Activated CD4-positive, CD25-positive, alpha-beta regulatory T cell treated with anti-CD3 and anti-CD28 coated beads, Interleukin-2, amount 50 U/mL, for 24 hours (primary cell): ENCODE measurements at places on chromosomes 6 and 20.
A peak's percentile ranks its signal among the peaks of the same experiment; 100 is the strongest.

GRCh38 chr6:35486005-35486925 is 10.6 kb downstream of the TEAD3 start:
- ATAC-seq, result no peak

- no peak for ATAC-seq
Measured at GRCh38 chr20:1346315-1346969, 17.5 kb upstream of the SDCBP2 start.

DNA sequence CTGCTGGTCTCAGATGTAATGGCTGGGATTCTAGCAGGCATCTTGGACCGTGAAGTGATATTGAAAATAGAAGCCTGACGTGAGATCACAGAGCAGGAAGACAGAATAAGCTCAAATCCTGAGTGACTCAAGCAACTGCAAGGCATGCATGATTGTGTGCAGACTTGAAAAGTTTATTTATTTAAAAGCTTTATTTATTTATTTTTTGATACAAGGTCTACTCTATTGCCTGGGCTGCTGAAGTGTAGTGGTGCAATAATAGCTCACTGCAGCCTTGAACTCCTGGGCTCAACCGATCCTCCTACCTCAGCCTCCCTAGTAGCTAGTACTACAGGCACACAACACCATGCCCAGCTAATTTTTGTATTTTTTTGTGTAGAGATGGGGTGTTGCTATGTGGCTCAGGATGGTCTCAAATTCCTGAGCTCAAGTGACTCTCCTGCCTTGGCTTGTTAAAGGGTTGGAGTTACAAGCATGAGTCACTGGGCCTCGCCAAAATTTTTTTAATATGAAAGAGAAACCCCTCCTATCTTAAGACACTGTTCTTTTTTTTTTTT is 40.1 kb upstream of the RNF144B start:
- no peak for ATAC-seq

- no peak for ATAC-seq
Measured at GRCh38 chr20:44247131-44247571, at the start of gene GDAP1L1. TSS of gene GDAP1L1 (plus strand) at chr20:44247308. CDS start at chr20:44247335, 27 bp downstream.

GRCh38 chr6:87747646-87748045 is 45.6 kb upstream of the AKIRIN2 start:
- ATAC-seq, result no peak

GRCh38 chr6:36508532-36508931 is 38.7 kb downstream of the STK38 start:
- ATAC-seq, result no peak

DNA sequence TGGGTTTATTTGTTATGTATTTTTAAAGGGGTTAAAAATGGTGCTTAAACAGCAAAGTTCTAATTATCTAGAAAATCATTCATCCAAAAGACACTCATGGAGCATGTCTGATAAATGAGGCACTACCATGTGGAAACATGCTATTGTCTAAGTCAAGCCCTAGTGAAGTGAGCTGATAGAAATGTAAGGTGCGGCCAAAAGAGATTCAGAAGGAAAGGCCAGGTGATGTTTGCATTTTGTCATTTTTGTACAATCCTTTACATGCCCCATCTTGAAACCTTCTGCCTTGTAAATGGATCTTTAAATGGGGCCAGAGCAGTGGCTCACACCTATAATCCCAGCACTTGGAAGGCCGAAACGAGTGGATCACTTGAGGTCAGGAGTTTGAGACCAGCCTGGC is 77.3 kb downstream of the PLCG1 start:
- no peak for ATAC-seq

DNA sequence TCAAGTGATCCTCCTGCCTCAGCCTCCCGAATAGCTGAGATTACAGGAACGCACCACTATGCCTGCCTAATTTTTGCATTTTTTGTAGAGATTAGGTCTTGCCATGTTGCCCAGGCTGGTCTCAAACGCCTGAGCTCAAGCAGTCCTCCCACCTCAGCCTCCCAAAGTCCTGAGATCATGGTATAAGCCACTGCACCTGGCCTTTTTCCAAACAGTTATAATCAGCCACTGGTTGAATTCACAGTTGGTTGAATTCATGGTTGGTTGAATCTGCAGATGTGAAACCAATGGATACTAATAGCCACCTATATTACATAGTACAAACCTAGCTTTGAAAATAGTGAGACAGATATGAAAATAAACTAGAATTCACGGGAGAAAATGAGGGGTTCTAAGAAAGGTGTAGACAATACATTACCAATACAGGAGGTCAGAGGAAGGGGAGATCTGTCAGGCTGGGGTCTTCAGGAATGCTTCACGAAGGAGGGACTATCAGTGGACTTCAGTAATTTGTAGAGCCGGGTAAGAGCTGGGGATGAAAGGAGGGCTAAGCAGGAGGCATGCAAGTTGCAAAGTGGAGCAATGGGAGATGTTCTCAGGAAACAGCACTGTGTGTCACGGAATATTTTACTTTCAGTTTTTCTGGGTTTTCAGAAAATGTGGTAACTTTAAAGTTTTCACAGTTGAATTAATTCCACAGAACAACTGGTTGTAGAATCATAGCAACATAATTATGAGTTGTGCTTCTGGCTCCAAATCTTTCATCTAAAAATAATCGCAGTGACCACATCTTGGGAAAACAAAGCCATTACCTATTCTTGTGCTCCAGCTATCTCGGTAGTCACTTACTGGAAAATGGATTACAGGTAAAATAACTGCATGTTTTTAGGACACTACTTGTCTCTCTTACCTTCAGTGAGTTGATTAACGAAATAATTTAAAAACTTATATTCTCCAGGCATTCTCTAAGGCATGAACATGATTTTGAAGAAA is 12.9 kb upstream of the CEP85L start:
- ATAC-seq, result peak; percentile 39

- ATAC-seq, result no peak
Measured at GRCh38 chr6:32152769-32153563, 975 bp upstream of the PPT2 start.

GRCh38 chr6:85461798-85462170 is 11.9 kb downstream of the NT5E start:
- ATAC-seq, result no peak

DNA sequence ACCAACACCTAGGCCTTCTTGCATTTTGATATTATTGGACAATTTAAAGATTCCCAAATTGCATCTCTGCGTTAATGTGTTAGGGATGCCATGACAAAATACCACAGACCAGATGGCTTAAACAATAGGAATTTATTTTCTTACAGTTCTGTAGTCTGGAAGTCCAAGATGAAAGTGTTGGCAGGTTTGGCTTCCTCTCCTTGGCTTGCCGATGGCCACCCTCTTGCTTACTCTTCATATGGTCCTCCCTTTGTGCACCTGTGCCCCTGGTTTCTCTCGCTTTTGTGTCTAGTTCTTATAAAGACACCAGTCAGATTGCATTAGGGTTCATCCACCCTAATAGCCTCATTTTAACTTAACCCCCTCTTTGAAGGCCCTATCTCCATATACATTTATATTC is 842.4 kb upstream of the FLRT3 start:
- ATAC-seq, result no peak

DNA sequence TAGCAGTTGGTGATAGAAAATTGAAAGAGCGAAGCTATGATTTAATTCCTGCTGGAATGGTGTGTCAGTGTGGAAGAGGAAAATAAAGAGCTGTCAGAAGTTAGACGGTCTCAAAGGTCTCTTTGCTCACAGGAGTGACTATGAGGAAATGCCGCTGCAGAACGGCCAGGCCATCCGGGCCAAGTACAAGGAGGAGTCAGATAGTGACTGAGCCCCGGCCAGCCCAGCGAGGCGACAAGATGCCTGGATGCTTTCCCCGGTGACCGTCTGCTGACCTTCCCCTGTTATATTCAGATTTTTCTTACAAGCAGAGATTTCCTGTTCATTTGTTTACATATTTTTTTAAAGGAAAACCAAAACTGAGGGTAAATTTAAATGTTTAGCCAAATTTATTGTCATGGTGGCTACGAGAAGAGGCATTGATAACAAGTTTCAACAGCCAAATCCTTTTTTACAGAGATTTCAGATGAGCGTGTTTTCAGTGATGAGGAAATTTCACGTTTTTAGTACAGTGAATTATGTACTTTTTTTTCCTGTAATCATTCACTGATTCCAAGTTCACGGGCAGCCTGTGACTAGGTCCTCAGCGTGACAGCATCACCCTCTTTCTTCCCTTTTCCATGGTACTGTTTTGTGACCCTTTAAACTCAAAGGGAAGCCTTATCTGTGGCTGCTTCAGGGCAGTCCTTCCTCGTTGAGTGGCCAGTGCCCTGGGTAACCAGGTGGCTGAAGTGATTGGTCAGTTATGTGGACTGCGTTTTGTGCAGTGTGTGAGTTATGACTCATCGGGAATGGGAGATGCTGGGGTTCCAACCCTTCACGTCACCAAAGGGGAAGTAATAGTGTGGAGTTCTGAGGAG is 12.6 kb downstream of the DYNLT1 start:
- ATAC-seq, result no peak

DNA sequence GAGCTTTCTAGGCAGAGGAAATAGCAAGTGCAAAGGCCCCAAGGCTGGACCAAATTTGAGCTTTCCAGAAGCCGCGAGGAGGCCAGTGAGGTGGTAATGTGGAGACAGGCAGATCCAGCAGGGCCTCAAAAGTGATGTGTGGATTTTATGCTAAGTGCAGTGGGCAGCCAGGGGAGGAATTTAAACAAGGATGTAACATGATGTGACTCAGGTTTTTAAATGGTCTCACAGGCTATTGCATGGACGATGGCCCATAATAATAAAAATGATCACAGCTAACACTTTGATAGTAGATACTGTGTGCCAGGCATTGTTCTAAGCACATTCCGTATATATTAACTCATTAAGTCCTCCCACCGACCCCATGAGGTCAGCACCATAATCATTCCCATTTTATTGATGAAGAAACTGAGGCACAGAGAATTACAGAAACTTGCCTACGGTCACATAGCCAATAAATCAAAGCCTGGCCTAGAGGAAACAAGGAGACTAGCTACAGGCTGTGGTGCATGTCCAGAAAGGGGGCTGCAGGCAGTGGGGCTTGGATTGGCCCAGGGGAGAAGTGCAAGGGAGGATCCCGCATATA is 18.0 kb upstream of the PREX1 start:
- no peak for ATAC-seq

DNA sequence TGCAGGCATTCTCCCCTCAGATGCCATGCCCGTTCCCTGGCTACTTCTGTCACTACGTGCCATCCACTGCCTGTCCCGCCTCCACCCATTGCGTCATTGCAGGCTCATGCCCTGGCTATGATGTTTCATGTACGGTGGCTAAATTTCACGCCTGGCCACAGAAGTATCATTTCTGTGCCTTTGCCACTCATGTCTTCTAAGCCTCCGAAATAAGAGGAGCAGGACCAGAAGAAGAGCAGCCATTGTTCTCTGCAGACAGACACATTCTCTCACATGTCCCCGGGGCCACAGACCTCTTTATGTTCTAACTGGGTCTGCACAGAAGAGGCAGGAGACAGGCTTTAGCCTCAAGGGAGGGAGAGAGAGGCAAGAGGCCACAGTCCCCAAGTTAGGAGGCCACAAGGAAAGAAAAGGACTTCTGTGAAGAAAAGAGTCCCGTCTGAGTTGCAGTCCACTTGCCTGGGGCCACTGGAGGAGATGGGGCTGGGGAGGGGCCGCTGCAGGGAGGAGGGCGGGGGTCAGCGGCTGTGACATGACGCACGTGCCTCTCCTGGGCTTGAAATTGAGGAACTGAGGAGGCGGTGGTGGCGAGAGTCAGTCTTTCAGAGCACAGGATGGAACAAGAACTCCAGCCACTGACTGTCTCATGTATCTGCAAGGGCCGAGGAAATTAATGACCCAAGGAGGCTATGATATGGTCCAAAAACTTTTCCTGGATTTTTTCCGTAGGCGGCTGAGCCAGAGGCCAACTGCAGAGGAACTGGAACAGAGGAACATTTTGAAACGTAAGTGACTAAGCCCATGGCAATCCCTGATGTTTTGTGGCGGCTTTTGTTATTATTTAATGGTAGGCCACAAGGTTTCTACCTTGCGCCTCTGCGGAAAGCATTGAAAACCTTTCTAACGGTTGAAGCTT is 55.9 kb downstream of the TBC1D7 start:
- ATAC-seq, result no peak

DNA sequence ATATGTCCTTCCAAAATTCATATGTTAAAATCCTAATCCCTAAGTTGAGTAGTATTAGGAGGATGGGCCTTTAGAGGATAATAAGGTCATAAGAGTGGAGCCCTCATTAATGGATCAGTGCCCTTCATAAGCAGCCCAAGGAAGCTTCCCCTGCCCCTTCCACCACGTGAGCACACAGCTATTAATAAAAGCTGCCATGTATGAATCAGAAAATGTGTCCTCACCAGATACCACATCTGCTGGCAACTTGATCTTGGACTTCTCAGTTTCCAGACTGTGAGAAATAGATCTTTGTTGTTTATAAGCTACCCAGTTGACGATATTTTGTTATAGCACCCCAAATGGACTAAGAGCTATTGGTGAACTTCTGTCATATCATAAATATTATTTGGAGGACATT is 207.7 kb upstream of the HDDC2 start:
- no peak for ATAC-seq

- no peak for ATAC-seq
Measured at GRCh38 chr20:23873370-23874015, 6.1 kb downstream of the CST5 start.

DNA sequence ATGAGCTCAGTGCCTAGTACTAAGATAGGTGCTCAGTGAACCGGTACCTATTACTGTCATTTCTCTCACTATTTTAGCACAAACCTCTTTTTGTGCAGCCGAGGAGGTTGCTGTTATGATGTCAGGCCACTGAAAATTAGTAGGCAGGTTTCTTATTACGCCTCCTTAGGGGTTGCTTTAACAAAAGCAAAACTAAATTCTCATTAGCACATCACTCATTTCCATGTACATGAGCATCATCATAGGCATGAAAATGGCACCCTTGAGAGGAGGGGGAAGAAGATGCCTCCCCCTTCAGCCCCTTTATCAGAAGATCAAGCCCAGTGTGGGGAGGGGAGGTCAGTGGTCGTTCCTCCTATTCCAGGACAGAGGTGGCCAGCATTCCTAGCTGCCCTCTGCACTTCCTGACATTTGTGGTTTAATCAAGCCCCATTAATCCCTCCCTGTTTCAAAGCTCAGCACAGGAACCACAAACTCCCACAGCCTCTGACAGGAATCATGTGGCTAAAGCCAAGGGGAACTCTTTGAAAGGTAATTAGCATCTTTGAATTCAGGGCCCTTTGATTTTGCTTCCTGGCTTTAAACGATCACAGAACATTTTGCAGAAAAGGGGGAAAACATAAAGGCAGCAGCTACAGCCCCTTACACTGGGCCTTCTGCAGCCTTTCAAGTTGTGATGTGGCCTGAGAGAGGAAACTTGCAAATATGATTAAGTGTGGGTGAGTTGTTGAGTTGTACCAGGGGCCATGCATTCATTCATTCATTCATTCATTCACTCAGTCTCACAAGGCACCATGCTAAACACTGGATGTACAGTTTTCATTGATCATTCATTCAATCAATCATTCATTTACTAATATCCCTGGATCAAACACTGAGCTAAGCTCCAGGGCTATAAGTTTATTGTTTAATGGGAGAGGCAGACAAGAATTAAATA is 31.9 kb upstream of the PSMF1 start:
- peak; percentile 73 for ATAC-seq
